Cerebellum (tissue), 4 donors: ENCODE measurements at places on chromosomes 4 and X.

DNA sequence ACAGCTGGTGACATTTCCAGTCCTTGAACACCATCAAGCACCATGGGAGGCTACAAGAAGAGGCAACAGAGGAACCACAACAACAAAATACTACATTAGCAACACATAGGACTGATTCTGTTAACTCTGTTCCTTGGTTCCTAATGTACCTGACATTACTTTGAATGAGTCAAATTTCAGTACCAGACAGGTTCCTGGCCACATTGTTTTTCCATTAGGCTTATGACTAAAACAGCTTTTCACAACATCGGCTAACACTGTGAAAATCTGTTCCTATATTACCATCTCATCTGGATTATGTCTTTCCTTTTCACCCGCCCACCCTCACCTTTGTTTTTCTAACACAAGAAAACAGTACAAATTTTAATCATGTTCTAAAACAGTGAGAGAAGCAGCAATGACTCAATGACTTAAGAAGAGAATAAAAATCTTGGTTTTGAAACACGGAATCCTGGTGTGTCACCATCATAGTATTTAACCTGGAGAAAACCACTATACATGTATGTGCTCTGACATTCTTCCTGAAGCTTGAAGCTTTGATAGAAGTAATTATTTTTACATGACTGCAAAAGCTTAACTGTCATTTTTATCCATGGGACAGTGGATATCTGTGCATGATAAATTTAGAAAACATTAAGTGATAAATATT, 143.9 kb downstream of the SCFD2 start:
- DNase-seq: no peak

- no peak for DNase-seq
Observed at GRCh38 chr4:11194431-11194830, 234.3 kb downstream of the HS3ST1 start.

- no peak for DNase-seq
Observed at GRCh38 chrX:20454117-20454516, 187.4 kb upstream of the RPS6KA3 start.

- no peak for DNase-seq
Observed at GRCh38 chr4:155877971-155878370, 11.9 kb upstream of the ASIC5 start.

DNA sequence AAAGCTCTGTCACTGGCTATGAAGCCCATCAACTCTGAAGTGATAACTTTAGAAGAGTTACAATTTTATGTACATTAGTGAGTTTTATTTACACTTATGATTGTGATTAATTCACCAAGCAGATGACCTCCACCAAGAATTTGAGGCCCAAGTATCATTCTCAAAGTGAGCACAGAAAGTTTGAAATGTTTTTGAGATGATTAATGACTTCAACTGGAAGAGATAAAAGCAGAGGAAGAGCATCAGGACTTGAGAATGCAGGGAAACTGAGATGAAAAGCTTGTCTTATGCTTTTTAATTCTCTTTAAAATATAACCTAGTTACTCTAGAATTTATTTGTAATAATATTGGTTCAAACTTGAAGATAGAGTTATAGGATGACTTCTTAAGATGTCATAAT, 112.8 kb upstream of the H2AZ1 start:
- DNase-seq: no peak

GRCh38 chrX:96957718-96958117, 74.0 kb downstream of the RPA4 start:
- no peak for DNase-seq

GRCh38 chr4:113692809-113693411, 68.6 kb downstream of the CAMK2D start:
- no peak for DNase-seq

- no peak for DNase-seq
Observed at GRCh38 chrX:123971982-123972381, 10.5 kb downstream of the STAG2 start.

GRCh38 chr4:52659001-52659721, at the start of gene USP46:
USP46 (minus strand) TSS chr4:52659301; CDS start chr4:52659150, 151 bp downstream.
- DNase-seq: peak; percentile 90

DNA sequence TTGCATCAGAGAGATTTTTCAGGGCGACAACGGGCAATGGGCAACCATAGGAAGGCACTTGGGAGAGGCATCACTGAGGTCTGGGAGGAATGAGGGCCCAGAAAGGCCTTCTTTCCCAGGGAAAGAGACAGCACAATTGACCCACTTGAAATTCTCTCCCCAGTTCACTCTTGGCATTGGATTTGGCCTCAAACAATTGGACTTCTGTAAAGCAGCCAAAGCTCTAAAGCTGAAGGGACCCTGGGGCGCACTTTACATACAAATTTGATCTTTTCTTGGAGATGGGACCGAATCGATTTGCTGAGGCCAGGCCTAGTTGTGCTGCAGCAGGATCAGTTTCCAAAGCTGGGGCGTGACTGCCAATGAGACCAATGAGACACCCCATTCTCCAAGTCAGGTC, 3.2 kb downstream of the ARHGAP36 start:
- DNase-seq: peak; percentile 1

DNA sequence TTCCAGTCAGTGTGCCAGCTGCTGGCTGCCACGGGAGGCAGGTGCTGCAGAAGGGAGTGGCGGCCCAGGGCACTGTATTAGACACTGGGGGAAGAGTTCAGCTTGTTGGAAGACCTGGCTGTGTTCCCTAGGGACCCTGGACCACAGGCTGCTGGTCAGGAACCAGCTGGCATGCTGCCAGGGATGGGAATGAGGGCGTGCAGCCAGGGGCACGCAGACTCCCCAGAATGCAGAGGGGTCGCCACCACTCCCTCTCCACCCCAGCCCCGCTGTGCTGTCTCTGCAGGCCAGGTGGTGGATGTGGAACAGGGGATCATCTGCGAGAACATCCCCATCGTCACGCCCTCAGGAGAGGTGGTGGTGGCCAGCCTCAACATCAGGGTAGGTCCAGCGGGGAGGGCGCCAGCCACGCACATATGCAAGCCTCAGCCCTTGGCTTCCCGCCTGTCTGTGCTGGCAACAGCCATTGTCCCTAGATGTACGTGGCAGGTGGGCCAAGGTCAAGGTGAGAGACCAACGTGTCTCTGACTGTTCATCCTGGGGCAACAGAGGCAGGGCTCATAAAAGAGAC, 12.3 kb downstream of the ABCD1 start:
- no peak for DNase-seq
